ENCODE measurements at places on chromosomes 7 and 10.

- DNase-seq: no peak
Observed at GRCh38 chr10:33229949-33230267, 104.6 kb downstream of the NRP1 start.

DNA sequence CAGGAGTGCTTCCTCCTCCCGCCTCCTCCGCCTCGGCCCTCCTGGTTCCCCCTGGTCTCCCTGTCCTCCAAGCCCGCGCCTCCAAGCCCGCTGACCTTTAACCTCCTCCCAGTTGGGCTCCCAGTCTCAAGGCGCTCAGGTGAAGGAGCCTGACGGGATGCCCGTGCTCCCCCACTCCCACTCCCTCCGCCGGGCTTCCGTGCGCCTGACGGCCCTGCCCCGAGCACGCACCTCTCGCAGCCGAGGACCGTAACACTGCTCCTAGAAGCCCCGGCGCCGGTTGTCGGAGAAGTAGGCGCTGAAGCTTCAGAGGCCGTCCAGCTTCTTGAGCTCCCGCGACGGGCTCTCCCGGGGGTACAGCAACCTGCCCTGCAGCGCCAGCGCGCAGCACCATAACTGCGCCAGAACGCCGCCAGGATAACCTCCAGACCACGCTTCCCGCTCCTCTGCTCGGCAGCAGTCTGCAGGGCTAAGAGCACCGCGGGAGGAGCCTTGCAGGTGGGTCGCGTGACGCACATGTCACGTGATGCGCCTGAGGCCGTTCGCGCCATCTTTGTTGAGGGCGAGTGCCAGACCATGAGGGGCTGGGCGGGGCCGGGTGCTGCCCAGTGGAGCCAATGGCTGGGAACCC, 71.0 kb upstream of the ZNF479 start:
- no peak for DNase-seq

DNA sequence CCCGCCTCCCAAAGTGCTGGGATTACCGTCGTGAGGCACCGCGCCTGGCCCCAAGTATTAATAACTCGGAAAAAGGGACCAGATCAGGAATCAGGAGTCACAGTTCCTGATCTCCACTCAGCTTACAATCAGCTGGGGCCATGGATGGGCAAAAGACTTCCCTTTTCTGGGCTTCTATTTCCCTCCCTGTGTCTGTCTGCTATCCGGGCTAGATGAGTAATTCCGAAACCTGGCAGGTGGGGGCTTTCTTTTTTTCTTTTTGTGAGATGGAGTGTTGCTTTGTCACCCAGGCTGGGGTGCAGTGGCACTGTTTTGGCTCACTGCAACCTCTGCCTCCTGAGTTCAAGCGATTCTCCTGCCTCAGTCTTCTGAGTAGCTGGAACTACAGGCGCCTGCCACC, 11.6 kb downstream of the RPS24 start:
- peak; percentile 25 for DNase-seq

- no peak for DNase-seq
Observed at GRCh38 chr10:11448545-11449244, 162.8 kb downstream of the USP6NL start.

DNA sequence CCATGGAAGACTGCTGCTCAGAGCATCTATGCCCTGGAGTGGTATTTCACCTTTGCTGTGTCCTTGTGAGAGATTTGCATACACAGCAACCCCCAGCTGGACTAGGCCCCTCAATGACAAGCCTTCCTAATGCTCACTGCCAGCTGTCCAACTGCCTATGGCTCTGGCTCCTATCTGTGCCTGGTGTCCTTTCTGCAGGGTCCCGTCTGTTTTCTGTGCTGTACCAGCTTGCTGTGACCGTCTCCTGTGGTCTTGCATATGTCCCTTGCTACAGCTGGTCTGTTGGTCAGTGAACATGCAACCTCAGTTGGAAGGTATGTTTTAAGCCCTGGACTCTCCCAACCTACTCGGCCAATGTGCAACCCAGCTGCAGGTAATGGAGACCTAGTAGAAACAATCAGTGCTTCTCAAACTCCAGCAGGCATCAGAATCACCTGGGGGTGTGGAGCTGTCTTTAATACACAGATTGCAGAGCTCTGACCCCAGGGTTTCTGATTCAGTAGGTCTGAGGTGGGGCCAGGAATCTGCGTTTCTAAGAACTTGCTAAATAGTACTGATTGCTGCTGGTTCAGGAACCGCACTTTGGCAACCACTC, 306.4 kb upstream of the ZNF32 start:
- DNase-seq: no peak

- no peak for DNase-seq
Observed at GRCh38 chr7:84112771-84113170, 81.8 kb downstream of the SEMA3A start.

DNA sequence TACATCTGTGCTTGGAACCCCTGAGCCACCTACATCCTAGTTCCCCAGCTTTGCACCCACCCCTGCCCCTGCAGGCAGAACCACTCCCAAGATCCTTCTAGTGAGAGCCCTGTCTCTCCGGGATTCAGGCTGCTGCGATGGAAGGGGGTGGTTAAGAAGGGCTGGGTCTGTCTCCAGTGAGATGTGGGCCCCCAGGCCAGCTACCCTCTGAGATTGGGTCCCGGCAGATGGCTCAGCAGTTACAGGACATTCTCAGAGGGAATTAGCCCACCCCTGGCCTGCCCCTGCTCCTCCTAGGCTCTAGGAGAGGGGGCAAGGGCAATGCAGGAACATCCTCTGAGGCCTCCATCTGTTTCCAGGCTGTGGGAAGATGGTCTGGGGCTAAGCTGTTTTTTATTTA, 27.7 kb downstream of the SLC29A3 start:
- DNase-seq: no peak

DNA sequence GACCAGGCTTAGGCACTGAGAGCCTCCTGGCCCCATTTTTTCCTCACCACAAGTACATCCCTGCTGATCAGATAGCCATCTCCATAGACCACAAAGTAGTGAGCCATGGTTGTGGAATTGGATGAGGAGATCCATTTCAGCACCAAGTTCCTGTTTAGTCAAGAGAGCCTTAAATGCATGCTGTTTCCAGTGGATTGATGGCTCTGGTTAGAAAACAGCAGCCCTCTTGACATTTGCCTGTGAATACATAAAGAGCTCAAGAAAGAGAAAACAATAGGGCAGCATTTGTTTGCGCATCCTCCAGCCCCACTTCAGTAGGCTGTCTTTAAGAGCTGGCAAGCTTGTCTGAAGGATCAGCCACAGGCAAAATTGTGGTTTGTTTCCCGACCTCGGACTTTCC, 251.2 kb downstream of the POU6F2 start:
- no peak for DNase-seq

Measured in stimulated activated CD4-positive, alpha-beta T cell treated with anti-CD3 and anti-CD28 coated beads, Interleukin-4, amount 100 ng/mL, for 1 hour (primary cell).